ENCODE measurements at places on chromosomes 12 and 14.

DNA sequence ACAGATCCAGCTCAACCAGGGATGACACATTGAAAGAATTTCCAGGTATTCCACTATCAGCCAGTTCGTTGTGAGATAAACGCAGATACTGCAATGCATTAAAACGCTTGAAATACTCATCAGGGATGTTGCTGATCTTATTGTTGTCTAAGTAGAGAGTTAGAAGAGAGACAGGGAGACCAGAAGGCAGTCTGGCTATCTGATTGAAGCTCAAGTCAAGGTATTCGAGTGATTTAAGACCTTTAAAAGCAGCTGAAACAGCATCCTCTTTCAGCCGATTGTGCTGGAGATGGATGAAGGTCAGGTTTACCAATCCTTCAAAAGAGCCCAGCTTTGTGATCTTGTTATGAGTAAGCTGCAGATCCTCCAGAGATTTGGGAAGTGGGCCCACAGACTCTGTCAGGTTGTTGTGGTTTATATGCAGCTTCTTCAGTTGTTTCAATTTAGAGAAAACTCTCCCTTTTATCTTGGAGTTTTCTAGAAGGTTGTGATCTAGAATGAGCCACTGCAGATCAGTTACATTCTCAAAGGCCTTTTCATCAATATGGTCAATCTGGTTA, 3.0 kb downstream of the LUM start:
- DNase-seq, result no peak

GRCh38 chr14:62168564-62169155, 406.4 kb downstream of the SNAPC1 start:
- DNase-seq, result no peak

DNA sequence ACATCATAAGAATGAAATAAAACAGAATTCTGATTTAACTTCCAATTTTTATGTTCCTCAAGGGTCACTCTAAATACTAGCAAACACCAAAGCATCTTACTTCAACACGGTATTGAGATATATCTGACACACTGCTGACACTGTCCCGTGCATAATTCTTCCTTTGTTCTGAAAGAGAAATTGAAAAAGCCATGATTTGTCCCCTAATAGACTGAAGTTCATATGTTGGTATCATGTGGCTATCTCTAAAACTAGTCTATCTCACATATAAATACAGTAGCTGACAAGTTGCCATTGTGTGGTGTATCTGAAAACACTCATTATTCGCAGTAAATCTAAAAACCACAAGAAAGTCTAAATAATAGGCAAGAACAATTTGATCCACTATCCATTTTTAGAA, 118.4 kb downstream of the EPS8 start:
- no peak for DNase-seq

DNA sequence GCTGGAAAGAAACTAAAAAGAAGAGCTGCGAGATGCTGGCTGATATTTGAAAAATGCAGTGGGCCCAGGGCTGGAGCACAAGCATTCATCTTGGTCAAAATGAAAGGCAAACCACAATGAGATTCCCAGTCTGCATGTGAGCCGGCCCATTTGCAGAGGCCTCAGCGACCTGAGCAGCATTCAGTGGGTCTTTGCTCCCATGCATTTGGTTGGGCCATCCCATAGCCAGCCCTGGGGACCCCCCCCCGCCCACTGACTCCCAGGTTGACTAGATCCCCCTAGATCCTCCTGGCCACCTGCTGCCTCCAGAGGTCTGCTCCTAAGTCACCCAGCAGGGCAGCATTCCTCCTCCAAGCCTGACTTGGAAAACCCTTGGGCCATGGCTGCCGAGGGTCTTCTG, 59.8 kb downstream of the PRMT8 start:
- DNase-seq, result no peak

- DNase-seq, result no peak
Measured at GRCh38 chr14:106372870-106373652, 846.7 kb downstream of the TMEM121 start.

GRCh38 chr14:50008562-50008961, 107.8 kb downstream of the VCPKMT start:
- no peak for DNase-seq
